CD8-positive, alpha-beta T cell (primary cell): ENCODE measurements at places on chromosomes 5 and 9. TPM values are rescaled to one million over a fixed set of nuclear protein-coding genes. Genes with fewer than 3 reads are reported as not detected.

BARHL1 gene
- not detected for total RNA-seq

DNA sequence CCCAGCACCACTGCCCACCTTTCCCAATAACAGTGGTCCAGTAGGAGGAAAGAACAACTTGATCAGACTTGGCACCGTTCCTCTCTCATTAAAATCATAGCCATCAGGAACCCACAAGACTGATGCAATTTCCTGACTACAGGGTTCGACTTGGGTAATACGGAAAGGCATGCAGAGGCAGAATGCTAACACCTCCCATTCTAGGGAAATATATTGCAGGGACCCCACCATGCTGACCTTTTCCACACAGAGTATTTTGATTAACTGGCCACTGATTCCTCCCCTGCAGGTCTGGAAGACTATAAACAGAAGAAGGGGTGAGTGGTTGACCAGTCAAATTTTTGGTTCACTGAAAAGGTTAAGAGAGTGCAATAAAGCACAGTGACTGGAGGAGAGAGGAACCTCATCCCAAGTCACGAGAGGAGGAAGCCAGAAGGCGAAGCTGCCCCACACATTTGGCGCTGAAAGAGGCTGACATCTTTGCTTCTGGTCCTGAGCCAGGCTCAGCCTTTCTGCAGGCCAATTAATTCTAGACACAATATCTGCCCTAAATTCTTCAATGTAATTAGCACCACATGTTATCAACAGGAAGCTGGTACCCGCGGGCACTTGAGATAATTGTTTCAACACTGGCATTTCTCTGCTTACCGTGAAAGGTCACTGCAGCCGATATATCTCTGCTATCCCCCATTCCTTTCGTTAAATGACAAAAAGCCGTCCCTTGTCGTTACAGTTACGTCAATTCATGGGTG is 64.7 kb upstream of the SPOCK1 start:
- DNase-seq, result no peak

DNA sequence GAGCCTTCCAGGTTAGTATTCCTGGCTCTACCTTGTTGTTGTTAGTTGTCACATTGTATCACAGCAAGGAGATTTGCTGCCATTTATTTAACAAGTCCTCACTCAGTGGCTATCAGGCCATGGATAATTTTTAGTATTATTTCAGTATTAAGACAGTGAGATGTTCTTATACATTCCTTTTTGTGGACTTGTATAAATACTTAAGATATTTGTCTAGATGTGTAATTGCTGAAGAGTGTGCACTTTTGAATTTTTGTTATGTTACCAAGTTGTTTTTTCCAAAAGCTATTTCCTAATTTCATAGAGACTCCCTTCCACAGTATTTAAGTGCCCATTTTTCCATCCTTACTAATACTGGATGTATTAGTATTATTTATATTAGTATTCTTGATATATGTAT is 22.0 kb downstream of the SLC36A1 start:
- no peak for DNase-seq

- DNase-seq, result no peak
Observed at GRCh38 chr9:113653746-113654604, 190.4 kb downstream of the RGS3 start.

- DNase-seq, result no peak
Observed at GRCh38 chr5:86838083-86838482, 220.3 kb downstream of the COX7C start.

GRCh38 chr5:153439130-153439529 is 51.3 kb upstream of the GRIA1 start:
- no peak for DNase-seq

GRCh38 chr9:8895861-8896224 is 1096.3 kb upstream of the DMAC1 start:
- DNase-seq, result no peak

DNA sequence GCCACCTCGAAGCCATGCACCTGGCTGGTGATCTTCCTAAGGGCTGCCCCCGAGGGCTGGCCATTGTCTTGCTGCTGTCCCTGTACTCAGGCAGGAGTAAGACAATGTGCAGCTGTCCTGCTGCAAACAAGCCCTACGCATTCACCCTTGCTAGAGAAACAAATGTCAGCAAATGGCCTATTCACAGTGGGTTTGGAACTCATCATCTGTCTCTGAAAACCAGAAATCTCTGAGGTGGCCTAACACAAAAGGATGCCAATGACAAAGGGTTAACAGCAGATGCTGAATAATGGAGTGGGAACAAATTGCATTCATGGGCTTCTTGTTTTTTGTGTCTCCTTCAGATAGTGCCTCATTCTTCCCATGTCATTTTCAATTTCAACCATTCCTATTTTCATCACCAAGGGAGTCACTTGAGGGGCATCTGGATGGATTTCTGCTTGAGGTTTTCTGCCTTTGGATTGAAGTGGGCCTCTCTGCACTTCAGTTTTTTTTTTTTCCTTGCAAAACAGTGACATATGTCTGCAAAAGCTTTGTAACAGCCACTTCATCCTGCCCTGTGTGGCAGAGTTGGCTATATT is 261.6 kb upstream of the VLDLR start:
- DNase-seq, result no peak

DNA sequence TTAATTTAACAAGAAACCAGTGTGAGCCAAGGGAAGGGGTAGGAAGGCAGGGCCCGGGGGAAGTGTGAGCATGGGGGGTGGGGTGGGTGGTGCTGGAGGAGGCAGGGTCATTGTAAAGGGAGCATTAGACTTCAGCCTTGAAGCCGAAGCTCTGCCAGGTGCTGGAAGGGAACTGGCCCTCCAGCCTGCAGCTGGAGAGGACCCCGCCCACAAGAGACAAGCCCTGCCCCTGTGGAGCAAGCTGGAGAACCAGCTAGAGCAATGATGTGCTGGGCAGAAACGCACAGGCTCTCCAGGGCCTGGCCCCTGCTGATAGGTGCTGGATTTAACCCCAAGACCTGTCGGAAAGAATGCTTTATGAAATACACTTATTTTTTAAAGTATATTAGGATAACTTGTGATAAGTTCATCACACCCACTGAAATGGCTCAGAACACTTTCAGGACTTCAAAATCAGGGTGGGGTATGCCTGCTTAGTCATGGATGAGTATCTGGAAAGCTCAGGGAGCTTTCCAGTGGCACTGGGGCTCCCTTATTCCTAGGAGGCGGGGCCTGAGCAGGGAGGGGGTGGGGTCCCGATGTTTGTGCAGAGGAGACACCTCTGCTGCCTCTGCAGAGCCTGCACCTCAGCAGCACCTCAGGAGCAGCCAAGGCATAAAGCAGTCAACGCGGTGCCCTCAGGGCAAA is 27.1 kb downstream of the UBE2QL1 start:
- no peak for DNase-seq
